ENCODE measurements at places on chromosomes 11 and 22.

DNA sequence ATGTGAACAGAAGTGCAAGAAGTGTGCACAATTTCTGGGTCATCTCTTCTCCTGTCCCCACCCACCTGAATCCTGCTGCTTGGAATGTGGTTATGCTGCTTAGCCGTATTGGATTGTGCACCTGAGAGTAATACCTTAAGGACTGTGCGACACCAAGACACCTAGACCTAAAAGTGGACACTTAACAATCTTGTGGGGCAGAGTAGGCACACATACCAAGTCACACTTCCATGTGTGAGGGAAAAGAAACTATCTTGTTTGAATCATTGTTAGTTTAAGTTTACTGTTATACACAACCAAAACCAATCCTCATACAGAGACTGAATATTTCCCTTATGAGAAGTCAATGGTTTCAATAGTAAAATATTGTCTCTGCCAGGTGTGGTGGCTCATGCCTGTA is 93.7 kb downstream of the CCDC83 start:
- DNase-seq = no peak

GRCh38 chr22:49934160-49934890 is 15.9 kb downstream of the CRELD2 start:
- DNase-seq = peak; percentile 34

GRCh38 chr11:60848714-60849151 is 6.8 kb downstream of the CCDC86 start:
- DNase-seq = no peak

DNA sequence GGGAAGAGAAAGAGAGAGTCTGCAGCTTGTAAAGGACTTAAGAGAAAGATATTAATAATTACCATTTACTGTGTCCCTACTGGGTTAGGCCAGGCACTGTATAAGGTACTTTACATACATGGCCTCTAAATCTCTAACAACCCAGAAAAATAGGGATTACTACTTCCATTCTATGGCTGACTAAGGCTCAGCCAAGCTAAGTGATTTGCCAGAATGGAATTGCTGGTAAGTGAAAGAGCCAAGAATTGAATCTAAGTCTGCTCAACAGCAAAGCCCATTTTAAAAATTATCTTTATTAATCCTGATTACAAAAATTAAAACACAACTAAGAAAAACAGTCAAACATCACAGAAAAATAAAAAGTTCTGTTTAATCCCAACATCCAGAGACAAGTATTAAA is 21.4 kb downstream of the XRRA1 start:
- no peak for DNase-seq

- DNase-seq = no peak
These were observed 430 bp downstream of the CLP1 start for GRCh38 chr11:57658023-57658361.

- no peak for DNase-seq
These were observed 1027.7 kb downstream of the OPCML start for GRCh38 chr11:132504501-132505041.

DNA sequence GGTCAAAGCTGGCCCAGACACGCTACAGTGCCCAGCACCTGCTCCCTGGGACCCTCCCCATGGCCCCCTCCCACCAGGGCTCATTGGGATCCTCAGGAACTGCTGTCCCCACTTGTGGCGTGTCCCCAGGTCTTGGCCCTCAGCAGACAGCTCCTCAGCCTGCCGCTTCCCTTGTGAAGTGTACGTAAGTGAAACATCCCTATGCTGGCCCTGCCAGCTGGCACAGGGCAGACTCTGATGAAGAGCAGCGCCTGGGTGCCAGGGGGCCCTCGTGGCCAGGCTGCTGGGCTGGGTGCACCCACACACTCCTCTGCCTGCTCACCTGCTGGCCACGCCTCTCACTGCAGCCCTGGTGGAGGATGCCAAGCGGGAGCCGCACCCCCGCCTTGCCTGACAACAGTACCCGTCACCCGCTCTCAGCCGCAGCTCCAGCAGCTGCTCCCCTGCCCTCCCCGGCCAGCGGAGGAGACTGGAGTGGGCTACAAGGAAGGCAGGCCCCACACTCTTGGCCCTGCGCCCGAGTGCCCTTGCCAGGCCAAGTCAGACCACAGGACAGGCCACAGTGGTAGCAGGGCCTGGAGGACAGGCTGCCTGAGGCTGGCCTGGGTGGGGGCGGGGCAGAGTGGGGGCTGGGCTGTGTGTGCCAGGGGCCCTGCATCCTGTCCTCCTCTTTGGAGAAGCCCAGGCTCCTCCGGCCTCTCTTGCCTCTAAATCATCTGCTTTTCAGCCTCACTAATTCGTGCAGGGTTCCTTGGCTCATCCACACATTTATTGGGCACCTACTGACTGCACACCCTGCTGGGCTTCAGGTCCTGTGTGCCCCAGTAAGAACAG is 39.5 kb downstream of the IGF2 start:
- DNase-seq = no peak

DNA sequence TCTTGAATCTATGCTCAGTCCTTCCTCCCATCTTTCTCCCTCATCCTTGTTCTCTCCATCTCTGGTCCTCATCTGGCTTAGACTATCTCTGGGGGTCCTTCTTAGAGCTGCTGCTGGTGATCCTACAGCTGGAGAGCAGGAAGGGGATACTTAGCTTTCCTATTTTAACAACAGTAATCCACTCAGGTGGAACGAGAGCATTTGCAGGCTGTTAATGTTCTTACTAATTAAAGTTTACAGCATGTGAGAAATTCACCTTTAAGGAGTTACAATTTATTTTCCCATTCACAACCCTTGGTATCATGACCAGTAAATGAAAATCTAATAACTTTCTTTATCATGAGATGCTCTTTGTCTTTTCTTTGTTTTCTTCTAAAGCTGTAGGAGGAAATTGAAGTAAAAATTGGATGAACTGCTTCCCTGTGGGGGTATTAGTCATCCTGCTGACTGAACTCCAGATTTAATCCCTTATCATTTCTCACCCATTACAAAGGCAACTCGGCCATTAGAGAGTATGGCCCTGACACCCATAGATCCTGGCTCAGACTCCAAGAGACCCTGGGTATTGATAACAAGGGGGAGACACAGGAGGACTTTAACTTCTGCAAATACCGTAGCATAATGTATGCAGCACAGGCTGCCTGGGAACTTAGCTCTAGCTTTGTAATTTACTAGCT is 37.6 kb upstream of the MTNR1B start:
- no peak for DNase-seq

GRCh38 chr11:125992893-125993292 is 47.0 kb downstream of the VSIG10L2 start:
- no peak for DNase-seq

GRCh38 chr11:36724742-36725385 is 126.8 kb upstream of the RAG2 start:
- no peak for DNase-seq

GRCh38 chr11:112106070-112106469 is 19.4 kb downstream of the SDHD start:
- DNase-seq = no peak

DNA sequence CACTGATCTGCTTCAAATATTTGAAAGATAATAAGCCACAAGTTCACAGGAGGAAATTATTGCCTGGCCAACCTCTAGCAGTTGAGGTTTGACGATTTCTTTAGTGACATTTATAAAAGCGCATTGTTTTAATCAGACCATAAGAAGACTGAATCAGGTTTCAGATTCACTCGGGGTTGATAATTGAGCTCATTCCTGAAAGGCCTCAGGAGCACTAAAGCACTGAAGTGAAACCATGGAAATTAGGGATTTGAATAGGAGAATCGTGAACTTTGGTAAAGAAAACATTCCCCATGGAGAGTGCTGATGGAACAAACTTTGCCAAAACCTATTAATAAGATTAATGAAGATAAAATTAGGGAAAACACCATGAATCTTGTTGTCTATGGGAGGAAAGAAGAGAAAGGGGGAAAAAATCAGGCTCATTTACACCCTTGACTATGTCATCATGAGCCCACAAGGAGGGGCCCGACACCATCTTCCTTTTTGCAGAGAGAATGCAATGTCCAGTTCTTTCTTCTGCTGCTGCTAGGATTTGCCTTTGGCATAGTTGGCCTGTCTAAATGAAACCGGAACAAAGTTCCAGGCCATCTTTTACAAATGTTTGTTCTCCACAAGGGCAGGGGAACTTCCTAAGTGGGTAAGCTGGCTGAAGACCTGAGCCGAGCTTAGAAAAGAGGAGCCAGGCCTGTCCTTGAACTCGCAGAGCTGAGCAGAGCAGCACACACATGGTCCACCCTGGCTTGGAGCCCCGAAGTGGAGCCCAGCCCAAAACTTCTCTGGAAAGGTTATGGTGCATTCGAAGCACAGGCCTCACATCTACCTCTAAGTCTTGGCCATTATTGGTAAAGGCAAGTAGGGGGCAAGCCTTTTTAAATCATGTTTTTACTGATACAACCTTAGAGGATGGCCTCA is 56.1 kb upstream of the EIF3M start:
- no peak for DNase-seq

DNA sequence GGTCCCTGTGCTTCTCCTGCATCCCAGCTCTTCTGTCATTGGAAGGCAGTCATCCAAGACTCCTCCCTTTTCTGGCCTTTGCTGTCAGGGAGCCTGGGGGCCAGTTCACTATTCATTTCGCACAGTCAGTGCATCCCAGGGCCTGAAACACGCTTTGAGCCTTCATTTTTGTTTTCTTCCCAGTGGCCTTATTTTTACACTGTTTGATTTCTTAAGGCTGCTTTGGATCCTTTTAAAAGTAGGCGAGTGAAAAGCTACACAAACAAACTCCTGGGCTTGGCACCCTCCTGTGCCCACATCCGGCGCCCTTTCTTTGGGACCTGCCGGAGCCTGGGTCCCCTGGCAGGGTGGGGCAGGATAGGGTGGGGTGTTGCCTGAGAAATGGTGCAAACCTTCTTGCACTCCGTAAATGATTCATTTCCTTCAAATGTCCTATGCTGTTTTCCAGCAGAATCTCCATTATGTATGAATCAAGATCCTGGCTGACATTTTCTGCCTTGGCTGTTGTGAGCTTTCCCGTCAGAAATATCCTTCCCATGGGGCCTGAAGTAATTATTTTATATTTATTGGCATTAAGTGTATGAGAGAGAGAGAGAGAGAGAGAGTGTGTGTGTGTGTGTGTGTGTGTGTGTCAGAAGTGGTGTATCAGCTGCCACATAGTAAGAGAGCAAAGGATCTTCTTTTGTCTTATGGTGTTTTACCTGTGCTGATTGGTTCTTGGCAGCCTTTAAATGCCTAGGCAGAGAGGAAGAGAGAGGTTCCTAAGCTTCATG is 45.6 kb downstream of the BCR start:
- DNase-seq = peak; percentile 31

- DNase-seq = no peak
These were observed 43.5 kb downstream of the TPCN2 start for GRCh38 chr11:69092263-69092662.

DNA sequence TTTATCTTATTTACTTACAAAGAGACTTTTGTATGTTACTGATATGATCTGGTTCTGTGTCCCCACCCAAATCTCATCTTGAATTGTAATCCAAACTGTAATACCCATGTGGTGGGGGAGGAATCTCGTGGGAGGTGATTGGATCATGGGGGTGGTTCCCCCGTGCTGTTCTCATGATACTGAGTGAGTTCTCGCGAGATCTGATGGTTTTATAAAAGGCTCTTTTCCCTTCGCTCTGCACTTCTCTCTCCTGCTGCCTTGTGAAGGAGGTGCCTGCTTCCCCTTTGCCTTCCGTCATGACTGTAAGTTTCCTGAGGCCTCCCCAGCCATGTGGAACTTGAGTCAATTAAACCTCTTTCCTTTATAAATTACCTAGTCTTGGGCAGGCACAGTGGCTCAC is 42.4 kb upstream of the WNT7B start:
- DNase-seq = no peak

GRCh38 chr11:21053466-21053865 is 384.1 kb downstream of the NELL1 start:
- no peak for DNase-seq

DNA sequence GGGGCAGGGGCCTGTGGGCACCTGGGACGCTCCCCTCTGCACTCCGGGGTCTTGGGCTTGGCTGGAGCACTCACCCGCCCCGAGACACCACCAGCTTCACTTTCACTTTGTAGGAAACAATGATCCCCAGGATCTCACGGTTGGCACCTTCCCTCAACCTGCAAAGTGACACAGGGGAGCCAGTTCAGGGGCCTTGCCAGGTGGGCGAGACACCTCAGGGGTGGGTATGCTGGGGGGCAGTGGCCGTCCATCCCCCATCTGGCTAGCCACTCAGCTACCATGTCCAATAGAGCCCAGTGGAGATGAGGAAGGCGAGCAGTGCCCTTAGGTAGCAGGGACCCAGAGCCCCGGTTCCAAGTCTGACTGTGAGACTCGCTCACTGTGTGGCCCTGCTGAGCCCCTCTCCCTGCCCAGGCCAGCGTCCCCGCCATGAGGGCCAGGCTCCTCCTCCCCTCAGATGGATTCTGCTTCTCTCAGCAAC is 32.3 kb downstream of the TPBGL start:
- no peak for DNase-seq

- DNase-seq = no peak
These were observed 719.8 kb upstream of the LRRC4C start for GRCh38 chr11:42179216-42179615.

DNA sequence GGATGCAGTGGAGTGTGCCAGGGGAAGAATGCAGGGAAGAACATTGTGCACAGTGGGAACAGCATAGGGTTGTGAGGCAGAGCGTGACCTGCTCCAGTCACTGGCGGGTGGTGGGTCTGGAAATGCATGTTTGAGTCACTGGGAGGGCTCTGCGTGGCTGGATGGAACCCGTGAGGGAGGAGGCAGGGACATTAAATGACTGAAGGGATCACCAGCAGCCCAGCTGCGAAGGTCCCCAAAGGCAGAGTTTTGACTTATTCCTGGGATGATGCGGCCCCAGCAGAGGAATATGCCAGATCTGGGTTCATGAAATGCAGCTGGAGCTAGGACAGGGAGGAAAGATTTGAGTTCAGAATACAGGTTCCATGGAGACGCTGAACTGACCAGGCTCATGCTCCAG is 104.0 kb upstream of the FGF3 start:
- no peak for DNase-seq

DNA sequence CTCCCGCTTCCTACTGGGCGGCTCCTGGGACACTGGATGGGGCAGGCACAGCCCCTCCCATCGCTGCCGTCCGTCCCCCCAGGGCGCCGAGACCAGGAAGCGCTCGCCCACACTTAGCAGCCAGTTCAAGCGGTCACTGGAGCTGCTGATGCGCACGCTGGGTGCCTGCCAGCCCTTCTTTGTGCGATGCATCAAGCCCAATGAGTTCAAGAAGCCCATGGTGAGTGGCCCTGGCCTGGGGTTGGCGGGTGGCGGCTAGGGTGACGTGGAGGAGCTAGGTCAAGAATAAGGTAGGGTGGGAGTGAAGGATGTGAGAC is 44.6 kb downstream of the MYO7A start:
- no peak for DNase-seq

DNA sequence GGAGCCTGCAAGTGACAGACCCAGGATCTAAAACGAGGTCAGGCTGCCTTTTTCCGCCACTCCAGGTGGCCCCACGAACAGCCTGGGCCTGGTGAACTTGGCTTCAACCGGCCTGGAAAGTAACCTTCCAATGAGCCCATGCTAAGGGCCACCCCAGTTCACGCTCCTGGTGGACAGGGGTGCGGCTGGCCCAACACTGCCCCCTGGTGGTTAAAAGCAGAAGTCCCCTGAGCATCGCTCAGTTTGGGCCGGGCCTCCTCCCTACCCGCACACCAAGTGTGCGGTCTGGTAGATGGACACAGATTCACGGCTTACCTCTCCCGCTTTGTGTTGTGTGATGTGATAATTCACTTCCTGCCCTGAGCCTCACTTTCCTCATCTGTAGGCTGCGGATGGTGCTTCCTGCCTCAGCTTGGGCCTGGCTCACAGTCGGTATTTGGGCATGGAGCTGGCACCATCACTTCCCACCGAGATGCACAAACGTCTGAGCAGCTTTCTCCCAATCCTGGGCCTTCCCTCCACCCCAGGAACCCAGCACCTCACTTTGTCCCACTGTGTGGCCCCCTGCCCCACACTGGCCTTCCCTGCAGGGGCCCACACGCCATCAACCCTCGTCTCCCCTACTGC is 13.7 kb upstream of the SEC14L3 start:
- peak; percentile 61 for DNase-seq

Data from stimulated activated CD4-positive, alpha-beta T cell treated with anti-CD3 and anti-CD28 coated beads, Interleukin-4, amount 100 ng/mL, for 4 hours (primary cell).